Hepatic stellate cell (primary cell): ENCODE measurements at places on chromosomes 5 and 9.

DNA sequence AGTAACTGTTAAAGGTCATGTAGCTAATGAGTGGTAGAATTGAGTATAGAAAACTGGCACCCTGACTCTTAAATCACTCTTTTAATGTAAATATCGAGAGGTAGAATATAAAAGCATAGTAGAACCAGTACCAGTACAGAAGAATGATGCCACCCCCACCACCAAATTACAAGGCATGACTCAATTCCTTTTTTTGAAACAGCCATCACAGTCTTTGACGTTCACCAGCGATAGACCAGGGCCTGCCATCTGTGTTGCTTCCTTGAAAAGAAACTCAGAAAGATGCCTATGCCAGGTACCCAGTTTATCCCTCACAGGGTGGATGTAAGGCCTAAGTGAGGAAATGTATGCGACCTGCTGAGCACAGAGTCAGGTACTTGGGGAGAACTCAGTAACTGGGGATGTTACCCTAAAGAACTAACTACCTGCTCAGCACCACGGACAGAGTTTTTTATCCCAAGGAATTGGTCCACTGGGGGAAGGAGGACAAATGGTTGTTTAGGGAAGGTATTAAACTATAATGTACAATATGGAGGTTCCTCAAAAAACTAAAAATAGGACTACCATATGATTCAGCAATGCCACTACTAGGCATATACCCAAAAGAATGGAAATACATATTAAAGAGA is 116.5 kb downstream of the BRINP1 start:
- no peak for DNase-seq

- no peak for DNase-seq
Observed at GRCh38 chr5:101163088-101163487, 260.0 kb upstream of the ST8SIA4 start.

- DNase-seq, result no peak
Observed at GRCh38 chr9:137278721-137279711, 1.5 kb downstream of the TOR4A start.

DNA sequence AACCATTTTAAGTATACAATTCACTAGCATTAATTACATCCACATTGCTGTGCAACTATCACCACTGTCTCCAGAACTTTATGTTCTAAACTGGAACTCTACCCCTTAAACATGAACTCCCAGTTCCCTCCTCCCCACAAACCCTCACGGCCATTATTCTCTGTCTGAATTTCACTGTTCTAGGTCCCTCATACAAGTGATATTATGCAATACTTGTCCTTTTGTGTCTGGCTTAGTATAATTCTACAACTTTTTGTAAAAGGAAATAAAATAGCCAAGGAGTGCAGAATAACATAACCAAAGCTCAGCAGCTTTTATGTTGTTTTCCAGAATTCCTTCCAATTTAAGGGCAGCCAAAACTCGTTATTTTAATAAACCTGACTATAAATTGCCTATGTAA is 53.2 kb downstream of the NAA35 start:
- DNase-seq, result no peak

GRCh38 chr5:14414656-14415023 is 167.0 kb upstream of the OTULINL start:
- no peak for DNase-seq

- no peak for DNase-seq
Observed at GRCh38 chr5:138336952-138337684, 948 bp upstream of the FAM53C start.

- peak; percentile 26 for DNase-seq
Observed at GRCh38 chr5:55037046-55037771, 13.2 kb downstream of the GZMK start.

DNA sequence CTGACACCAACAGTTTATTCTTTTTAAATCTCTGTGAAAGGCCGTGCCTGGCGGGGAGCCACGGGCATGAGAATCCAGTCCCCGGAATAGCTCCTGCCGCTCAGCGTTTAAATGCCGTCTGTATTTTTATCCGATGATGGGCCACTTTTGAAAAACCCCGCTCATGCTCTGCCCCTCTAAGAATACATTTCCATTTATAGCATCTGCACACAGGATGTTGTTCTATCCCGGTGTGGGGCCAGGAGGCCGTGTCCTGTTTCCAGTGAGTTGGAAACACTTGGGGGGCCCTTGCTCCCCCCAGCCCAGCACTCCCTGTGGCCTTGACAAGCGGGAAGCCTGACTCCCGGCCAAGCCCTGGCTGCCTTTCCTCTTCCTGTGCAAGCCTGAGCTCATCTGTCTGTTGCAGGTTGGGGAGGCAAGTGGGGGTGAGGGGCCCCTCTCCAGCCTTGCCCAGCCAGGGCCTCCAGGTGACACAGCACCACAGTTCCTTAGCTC is 39.0 kb downstream of the ERGIC1 start:
- DNase-seq, result peak; percentile 56

- no peak for DNase-seq
Observed at GRCh38 chr5:170246126-170246870, 13.5 kb downstream of the C5orf58 start.

DNA sequence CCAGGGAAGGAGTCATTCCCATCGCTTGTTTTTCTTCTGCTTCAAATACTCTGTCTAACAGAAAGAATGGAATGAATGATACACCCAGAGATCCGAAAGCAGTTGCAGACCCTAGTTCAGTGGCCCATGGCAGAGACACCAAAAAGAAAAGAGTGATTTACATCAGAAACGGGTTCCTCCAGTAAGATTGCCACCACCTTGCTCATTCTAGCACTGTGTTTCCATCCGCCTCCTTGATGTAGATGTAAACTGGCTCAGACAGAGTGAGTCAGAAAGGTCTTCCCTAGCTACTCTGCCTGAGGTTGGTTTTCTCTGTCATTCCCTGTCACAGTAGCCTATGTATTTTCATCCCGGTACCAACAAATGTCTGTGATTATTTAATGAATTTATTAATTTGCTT is 15.9 kb upstream of the CLINT1 start:
- no peak for DNase-seq

DNA sequence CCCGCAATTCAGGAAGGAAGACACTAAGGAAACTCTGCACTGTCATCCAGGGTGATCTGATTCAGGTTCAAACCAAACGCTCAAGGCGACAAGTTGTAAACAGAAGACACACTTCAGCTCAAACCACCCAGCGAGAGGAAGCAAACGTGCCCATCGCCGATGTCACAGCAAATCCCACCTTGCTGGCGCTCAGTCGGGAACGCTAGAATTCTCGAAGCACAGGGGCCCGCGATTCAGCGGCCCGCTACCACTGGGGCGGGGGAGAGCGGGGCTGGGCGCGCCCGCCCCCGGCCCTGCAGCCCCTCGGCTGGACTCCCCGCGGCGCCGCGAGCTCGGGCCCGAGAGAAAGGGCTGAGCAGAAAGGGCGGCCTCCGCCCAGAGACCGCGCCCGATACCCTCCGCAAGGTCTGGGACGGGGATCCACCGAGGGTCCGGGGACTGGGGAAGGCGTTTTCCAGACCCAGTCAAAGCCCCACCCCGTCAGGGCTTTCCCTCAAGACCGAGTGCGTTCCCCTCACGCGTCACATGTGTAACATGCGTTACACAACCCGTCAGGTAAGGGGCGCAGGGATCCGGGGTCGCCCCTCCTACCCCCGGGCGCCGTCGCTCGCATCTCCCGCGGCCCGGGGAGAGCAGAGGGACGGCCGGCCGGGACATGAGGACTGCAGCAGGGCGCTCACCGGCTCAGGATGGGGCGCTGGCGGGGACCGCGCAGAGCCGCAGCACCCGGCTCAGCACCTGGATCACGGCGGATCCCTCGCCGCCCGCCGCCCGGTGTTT is 469 bp downstream of the AGTPBP1 start:
- peak; percentile 20 for DNase-seq

- no peak for DNase-seq
Observed at GRCh38 chr9:36092509-36093215, 43.9 kb upstream of the GLIPR2 start.

GRCh38 chr5:124079062-124079461 is 567.1 kb downstream of the CSNK1G3 start:
- no peak for DNase-seq
